ENCODE measurements at places on chromosomes 13 and 19.

- peak; percentile 58 for DNase-seq
These were observed 129.9 kb downstream of the FOXO1 start for GRCh38 chr13:40536443-40537113.

GRCh38 chr13:51923983-51924539 lies 62.3 kb downstream of the CCDC70 start:
- peak; percentile 44 for DNase-seq

- DNase-seq, result no peak
These were observed 233.6 kb downstream of the PCDH9 start for GRCh38 chr13:66996503-66996902.

GRCh38 chr13:30049692-30050091 lies 199.3 kb upstream of the UBL3 start:
- DNase-seq, result peak; percentile 24

GRCh38 chr13:90806892-90807291 lies 540.6 kb upstream of the MIR17HG start:
- DNase-seq, result no peak

GRCh38 chr19:46221981-46222610 lies 7.4 kb upstream of the IGFL1 start:
- peak; percentile 37 for DNase-seq

DNA sequence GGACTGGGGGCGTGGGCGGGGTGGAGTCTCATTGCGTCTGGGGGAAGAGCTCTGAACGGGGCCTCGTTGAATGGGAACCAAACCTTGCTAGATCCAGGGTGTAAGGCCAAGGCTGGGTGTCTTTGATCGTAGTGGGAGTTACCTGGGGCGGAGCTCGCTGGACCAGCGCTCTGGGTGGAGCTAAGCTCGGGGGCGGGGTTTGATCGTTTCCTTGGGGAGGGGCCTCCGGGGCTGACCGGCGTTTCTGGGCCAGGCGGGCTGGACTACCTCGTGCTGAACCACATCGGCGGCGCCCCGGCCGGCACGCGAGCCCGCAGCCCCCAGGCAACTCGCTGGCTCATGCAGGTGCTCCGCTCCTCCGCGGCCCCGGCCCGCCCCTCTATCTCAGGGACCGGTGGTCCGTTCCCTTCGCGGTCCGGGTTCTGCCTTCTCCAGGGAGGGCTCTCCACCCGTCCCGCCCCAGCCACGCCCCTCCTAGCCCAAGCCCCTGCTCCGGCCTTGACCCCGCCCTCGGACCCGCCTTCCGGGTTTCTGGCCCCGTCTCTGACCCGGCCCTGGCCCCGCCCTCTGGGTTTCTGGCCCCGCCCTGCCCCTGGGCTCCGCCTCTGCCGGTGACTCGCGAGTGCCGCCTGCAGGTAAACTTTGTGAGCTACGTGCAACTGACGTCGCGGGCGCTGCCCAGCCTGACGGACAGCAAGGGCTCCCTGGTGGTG lies 3.3 kb upstream of the RPL36 start:
- peak; percentile 89 for DNase-seq

DNA sequence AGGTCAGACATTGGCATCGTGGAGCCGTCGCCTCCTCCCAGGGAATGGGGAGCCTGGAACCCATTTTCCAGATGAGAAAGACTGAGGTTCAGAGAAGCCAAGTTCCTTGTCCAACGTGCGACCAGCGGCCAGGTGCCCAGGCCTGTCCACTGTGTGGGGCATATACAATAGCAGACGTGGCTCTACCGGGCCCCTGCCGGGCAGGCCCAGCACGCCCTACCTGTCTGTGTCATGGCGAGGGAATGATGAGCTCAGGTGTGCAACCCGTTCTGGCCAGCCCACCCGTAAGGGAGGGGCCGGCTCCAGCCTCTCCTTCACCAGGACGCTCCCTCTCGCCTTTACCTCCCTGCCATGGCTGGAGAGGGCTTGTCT lies 837 bp downstream of the GNA15 start:
- no peak for DNase-seq

DNA sequence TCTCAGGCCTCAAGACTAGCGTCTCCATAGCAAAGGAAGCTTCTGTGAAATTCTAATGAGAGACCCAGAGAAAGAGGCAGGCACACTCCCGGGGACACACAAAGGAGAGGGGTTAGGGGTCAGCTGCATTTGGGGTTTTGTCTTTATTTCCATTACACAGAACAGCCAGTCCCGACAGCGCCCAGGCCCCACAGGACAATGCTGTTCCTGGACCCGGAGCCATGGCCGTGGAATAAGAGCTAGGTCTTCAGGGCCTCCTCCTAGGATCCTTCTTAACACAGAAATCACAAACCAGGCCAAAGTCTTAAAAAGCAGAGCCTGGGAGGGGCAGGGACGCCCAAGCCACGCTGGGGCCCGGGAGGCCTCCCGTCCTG lies 22.8 kb downstream of the KCTD15 start:
- no peak for DNase-seq
